Thoracic aorta (tissue), 2 donors: ENCODE measurements at places on chromosomes 3 and 15. TPM values are rescaled to one million over a fixed set of nuclear protein-coding genes. Genes with fewer than 3 reads are reported as not detected.

GRCh38 chr3:61268644-61269043, 17.4 kb upstream of the FHIT start:
- no peak for DNase-seq

GRCh38 chr3:147941969-147942368, 532.8 kb downstream of the ZIC1 start:
- DNase-seq: no peak

GRCh38 chr15:34514251-34514670, 69.2 kb downstream of the GOLGA8B start:
- no peak for DNase-seq

GRCh38 chr15:66084704-66085103, 168.8 kb downstream of the MEGF11 start:
- DNase-seq: no peak

DNA sequence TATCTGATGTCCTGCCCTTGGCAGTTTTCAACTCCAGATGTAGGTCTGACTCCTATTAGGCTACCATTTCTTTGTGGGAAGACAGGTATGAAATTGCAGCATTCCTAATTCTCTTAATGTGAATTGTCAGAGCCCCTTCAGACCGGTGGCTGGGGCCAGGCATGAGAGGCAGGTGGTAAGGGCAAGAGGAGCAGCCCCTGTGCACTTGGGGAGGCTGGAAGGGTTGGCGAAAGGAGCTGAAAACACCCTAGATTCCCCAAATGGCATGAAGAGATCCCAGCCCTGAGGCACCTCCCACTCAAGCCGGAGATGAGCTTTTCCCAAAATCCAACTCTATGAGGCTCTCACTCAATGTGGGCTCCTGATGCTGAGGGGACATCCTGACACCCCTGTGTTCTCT, 453.2 kb downstream of the NR2F2 start:
- no peak for DNase-seq

GRCh38 chr15:27706300-27706699, 392.8 kb downstream of the OCA2 start:
- no peak for DNase-seq

GRCh38 chr15:98853161-98853560, 154.4 kb downstream of the PGPEP1L start:
- no peak for DNase-seq

DNA sequence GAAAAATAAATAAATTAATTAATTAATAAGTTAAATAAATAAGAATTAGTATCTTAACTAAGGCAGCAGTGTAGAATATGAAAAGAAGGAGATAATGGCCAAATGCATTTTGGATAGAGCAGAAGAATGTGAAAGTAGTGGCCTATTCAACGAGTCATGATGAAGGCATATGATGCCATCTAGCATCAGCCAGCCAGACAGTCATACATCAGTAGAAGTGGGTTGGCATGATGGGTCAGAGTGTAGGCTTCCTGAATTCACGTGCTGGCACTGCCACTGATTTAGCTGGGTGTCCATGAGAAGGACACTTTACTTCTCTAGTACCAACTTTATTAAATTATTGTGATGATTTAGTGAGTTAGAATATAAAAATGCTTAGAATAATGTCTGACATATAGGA, 256.1 kb upstream of the ARPP21 start:
- no peak for DNase-seq

DNA sequence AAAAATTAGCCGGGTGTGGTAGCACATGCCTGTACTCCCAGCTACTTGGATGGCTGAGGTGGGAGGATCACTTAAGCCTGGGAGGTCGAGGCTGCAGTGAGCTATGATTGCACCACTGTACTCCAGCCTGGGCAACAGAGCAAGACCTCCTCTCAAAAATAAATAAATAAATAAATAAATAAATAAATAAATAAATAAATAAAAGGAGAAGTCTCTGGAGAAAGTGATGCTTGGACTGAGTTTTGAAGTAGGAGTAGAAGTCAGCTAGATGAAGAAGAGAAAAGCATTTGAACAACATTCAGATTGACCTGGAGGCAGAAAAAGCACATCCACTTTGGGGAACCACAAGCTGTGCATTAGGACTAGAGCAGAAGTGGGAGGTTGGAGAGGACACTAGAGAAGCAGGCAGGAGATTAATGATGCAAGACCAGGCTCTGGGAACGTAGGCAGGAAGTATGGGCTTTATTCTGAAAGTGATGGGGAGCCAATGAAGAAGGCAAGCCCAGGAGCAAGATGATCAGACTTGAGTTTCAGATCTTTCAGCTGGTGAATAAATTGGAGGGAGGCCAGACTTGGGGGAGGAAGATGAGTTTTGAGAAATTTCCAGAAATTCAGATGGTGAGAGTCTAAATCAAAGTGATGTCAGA, 48.7 kb downstream of the KLHL6 start:
- no peak for DNase-seq

- DNase-seq: no peak
Measured at GRCh38 chr15:66708389-66708788, 6.4 kb downstream of the SMAD6 start.

- no peak for DNase-seq
Measured at GRCh38 chr3:159253860-159254259, 452.0 kb downstream of the MFSD1 start.

DNA sequence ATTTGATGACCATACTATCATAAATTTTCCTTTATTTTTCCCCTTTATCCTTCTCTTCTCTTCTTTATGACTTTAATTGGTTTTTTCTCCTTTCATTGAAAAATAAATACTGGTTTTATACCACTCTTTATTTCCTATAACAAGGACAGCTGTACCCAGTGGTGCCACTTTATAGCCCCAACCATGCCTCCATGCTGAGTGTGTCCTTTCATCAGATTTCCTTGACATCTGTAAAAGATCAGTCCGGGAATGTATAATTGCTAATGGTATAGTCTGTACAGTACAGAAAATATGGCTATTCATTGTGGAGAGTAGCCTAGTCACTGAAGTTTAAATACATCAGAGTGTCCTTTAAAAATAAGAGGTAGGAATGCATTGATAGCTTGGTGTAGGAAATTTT, 74.6 kb downstream of the EPHA3 start:
- DNase-seq: no peak

- no peak for DNase-seq
Measured at GRCh38 chr15:62254137-62254934, 89.3 kb upstream of the C2CD4B start.

DNA sequence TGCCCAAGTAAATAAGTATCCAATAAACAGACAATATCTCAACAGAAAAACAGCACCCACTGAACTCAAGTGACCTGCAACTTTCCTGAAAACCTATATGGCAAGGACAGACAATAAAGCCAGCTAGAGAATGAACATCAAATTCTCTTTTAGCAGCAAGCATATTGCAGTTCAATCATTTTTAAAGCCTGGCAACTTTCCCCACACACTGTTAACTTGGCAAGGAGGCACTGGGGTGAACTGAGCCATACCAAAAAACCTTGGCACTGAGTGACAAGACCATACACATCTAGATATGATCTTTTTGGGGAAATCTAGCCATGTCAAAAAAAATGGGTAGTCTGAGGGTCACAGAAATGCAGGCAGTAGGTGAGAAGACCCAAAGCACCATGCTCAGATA, 174.6 kb downstream of the STT3B start:
- no peak for DNase-seq

- DNase-seq: no peak
Measured at GRCh38 chr15:77782691-77783090, 150.0 kb upstream of the LINGO1 start.

DNA sequence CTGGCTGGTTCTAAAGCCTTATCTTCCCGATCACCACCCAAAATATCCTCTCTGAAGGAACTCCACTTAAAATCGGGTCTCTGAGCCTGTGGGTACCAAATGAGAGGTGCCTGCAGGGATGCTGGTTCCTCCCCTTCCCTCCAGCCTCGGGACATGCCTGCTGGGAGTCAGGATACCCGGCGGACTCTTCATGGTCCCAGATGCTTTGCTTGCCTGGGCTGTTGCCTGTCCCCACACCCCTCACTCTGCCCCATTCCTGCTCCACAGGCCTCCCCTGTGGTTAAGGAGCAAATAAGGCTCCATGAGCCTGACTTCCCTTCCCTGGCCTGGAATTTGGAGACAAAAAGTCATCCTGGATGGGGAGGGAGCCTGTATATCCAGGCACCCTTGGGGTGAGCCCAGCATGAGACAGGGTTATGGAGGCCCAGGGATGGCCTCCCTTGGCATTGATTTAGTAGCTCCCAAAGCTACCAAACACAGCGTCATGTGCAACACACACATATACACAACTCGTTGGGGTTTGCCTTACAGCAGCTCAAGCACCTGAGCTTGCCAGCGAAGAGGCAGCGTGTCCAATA, 12.3 kb upstream of the CORO2B start:
- DNase-seq: no peak

DNA sequence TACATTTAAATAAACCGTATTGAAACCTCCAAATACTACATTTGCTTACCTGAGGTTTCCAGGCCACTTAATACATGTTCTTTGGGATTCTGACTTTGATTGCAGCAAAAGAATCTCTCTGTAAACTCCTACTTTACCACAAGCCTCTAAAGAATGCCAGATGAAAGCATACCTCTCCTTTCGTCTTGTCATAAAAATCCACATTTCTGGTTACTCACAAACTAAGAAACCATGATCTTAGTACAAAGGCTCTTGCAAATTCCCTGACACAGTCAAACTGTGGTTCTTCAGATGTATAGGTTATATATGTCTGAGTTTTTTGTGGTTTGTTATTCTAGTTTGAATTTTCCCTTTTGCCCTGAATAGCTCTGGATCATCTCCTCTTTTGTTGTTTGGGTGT, 188.4 kb downstream of the RAP2B start:
- no peak for DNase-seq

GRCh38 chr3:194931865-194932264, 246.2 kb downstream of the FAM43A start:
- DNase-seq: no peak

GRCh38 chr15:82030176-82030575, 15.6 kb downstream of the MEX3B start:
- DNase-seq: no peak

GRCh38 chr3:156465194-156465593, 89.7 kb downstream of the SSR3 start:
- no peak for DNase-seq

DNA sequence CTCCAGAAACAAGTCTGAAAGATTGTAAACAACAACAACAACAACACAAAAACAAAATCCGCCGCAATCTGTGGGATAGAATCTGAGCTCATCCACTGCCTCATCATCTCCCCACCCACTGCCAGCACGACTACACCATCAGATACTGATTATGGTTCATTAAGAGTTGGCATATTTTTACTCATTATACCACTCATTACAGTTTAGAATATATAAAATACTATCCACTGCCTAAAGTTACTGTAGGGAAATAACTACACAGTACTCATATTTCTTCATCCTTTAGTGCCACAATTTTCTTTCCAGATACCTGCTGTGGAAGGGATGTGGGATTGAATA, 152.5 kb upstream of the PEX5L start:
- no peak for DNase-seq

Gene MTMR10
- total RNA-seq: 44.7 TPM

Gene CHRD
- total RNA-seq: 21.7 TPM

Gene POC1A
- not detected for total RNA-seq

Gene CSTA
- not detected for total RNA-seq

Gene C3orf49
- not detected for total RNA-seq

Gene TM4SF1
- 342 TPM for total RNA-seq

Gene IL5RA
- 1.8 TPM for total RNA-seq

Gene ACKR4
- total RNA-seq: 7.3 TPM

Gene CELSR3
- total RNA-seq: 1.3 TPM
